ENCODE measurements at places on chromosomes 7 and 10. TPM values are rescaled to one million over a fixed set of nuclear protein-coding genes. Genes with fewer than 3 reads are reported as not detected.

DNA sequence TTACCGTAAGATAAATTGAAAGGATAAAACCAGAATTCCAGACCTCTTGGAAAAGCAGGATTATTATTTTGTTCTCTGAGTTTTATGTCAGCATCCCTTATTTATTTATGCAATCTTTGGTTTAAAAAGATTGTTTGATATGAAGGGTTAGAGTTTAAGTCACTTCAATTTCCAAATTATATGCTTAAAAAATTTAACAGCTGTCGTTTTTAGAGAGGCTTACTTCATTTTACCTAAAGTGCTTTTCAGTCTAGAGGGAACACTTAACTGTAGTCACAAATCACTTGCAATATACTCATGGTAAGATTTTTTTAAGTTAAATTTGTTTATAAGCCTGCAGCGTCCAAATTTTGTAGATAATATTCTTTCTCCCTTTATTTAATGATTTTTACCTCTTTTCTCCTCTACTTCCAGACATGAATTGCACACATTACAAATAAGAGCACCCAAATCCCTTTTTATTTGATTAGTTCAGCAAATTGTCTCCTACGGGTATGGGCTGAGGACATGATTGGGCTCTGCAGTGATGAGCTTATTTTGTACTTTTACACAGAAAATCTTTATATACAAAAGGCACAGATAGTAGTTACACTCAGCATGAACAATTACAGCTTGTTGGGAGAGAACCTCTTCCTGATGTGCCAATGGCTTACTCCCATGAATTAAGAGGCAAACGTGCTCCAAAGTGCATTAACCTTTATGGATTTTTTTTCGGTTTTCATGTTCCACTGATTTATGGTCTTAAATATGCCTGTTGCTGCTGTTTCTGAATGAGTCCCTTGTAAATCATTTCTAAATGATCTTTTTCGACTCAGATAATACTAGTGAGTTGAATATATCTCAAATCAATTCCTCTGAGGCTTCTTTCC lies 319.3 kb upstream of the LRGUK start:
- DNase-seq = no peak

GRCh38 chr10:30897048-30897447 lies 134.6 kb downstream of the ZNF438 start:
- DNase-seq = no peak

GRCh38 chr10:34415039-34415438 lies 400.1 kb downstream of the PARD3 start:
- DNase-seq = no peak

- DNase-seq = no peak
These were observed 13.4 kb downstream of the SERPINE1 start for GRCh38 chr7:101140339-101140699.

- DNase-seq = no peak
These were observed 6.2 kb downstream of the NIPSNAP2 start for GRCh38 chr7:55970561-55970960.

DNA sequence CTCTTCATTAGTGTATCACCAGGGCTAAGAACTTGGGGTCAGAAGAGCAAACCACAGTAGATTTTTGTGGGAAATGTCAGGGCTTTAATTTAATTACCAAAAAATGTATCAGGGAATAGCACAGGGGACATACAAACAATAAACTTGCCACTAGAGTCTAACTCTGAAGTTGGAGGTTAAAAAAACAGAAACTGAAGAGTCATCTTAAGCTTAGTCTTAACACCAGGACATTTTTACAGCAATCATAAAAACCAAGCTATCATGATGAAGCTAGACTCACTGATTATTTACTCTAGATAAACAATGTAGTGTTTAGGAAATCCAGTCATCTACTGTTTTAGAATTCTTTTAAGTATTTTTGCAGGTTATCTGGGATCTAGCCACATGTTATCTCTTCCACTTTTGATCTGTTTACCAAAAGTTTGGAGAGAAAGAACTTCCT lies 48.4 kb upstream of the GLI3 start:
- DNase-seq = no peak

Gene CRYGN
- total RNA-seq = 1.0 TPM

Gene CYP2C8
- 0.66 TPM for total RNA-seq

All from T-cell (primary cell).